Activated gamma-delta T cell treated with Interleukin-2 at 50 U/mL for 16 hours (primary cell): ENCODE measurements at places on chromosomes 2 and 18.

DNA sequence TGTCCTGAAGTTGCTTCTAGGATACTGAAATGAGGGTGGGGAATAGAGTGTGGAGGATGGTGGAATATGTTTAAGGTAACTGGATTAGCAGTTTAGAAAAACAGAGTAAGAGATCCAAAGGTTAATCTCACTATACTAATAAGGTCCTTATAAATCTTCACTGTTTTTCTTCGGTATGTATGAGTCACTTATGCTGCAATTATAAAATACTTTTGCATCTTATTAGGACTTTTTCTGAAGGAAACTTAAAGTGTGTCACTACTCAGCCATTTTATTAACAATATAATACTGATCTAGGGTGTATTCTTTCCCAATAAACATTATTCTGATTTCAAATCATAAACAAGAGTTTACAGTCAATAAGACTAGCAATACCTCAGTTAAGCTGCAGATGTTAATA, 182.3 kb downstream of the ZNF521 start:
- DNase-seq, result no peak

GRCh38 chr18:4040391-4041092, 414.6 kb downstream of the DLGAP1 start:
- DNase-seq, result no peak

- DNase-seq, result no peak
Measured at GRCh38 chr2:168050377-168050776, 197.0 kb downstream of the STK39 start.

- no peak for DNase-seq
Measured at GRCh38 chr2:114450639-114451038, 8.2 kb downstream of the DPP10 start.

- DNase-seq, result no peak
Measured at GRCh38 chr2:210337159-210337558, 22.2 kb upstream of the MYL1 start.

DNA sequence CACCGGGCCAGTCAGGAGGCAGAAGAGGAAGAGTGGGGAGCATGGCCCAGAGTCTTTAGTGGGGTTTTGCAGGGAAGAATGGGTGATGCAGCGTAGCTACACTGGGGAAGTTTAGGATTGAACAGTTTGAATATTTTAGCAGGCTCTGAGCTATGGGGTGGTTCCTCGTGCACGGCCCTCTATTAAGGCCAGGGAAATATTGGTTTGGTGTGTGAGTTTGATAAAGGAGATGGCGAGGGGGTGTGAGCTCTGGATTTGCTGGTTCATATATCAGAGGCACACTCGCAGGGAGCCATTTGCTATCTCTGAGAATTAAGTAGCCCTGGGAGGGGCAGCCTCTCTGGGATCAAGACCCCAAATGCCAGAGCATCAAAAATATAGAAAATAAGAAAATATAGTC, 50.1 kb downstream of the BOLA3 start:
- no peak for DNase-seq

- DNase-seq, result peak; percentile 18
Measured at GRCh38 chr2:27715318-27716210, 51.9 kb downstream of the SLC4A1AP start.

- DNase-seq, result no peak
Measured at GRCh38 chr2:36359067-36359466, 3.5 kb downstream of the CRIM1 start.

GRCh38 chr2:38500283-38500634, 102.5 kb downstream of the HNRNPLL start:
- DNase-seq, result no peak

DNA sequence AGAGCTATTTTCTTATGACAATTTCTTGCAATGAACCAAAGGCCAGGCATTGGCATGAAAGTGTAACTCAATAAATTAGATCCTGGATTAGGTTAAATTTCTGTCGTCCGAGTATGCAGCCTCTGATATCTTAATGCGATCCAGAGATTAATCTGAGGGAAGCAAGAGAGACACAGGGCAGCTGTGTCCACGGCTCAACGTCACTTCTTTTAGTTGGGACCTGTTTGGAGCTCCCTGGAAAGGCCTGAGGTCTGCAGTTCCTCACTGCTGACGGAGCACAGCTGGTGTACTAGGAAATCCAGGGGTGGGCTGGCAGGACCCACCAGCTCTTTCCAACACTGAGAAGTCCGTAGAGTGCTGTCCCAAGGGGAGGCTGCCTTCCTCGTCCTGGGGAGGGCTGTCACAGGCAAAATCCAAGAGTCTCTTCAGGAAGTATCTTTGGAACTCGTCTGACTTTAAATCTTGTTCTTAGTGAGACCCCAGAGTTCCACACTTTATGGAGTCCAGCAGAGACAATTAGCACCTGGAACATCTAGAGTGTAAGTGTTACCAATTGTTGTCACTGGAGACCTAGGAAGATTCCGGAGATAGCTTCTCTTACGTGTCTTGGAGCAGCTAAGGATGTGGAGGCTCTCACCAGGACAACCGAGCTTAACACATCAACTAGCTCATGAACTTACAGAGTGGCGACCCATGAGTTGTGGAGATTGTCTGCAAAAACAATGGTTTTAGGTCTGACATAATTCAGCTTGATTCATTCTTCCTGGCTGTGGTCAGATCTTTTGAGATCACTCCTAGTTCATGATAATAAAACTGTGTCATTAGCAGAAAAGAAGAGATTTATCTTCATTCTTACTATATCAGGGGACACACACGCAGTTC, 173.7 kb downstream of the ACKR3 start:
- no peak for DNase-seq

DNA sequence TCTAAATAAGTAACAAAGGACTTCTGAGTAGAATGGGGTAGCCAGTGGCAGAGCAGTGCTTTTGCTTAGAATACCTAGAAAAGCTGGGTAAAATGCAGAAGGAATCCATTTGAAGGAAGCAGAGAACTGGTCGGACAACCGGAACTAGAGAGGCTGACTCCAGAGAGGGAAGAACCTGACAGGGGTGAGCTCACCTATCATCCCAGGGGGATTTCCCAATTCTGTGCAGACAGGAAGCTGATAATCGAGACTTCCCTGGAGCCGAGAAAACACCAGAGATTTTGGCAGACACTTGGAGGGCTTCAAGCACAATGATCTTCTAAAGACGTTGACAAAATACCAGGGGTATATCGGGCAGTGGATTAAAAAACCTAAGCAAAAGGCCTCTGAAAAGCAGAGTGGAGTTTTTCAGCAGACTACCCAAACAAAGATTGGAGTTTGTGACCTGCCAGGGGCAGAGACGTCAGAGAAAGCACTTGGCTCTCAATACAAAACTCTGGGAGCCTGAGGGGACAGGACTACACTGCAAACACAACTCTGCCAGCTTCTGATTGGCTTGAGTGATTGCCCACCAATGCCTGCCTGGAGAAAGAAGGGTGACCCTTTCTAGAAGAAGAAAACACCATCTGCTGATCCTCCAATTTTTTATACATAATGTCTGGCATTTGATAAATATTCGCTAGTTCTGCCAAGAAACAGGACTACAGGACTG, 67.5 kb upstream of the TTN start:
- no peak for DNase-seq

GRCh38 chr2:168998609-168999211, 32.4 kb downstream of the ABCB11 start:
- DNase-seq, result no peak

- DNase-seq, result no peak
Measured at GRCh38 chr18:11154368-11154989, 5.1 kb upstream of the PIEZO2 start.

DNA sequence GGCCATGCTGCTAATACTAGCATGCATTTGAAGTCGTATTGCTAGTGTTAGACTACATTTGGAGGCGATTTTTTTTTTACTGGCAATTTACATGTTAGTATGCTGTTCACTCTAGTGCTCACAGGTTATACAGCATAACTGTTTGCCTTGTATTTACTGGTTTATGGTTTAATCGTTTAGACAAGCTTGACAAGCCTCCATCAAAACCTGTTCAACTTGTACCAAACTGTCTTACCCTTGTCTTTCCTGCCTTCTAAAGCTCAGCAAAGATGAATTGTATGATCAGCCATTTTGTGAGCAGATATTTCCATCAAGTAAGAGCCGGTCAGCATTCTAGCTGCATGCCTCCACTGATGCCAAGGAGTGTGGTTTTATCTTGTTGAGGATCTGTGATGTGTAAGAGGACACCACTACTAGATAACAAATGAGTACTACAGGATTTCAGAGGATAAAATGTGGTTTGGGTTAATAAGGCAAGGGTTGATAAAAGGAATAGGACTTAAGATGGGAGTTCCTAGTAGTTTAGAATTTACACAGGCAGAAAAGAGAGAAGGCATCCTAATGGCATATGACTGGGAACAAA, 68.4 kb upstream of the ITM2C start:
- no peak for DNase-seq

GRCh38 chr2:161990741-161991140, 83.3 kb downstream of the DPP4 start:
- DNase-seq, result no peak

DNA sequence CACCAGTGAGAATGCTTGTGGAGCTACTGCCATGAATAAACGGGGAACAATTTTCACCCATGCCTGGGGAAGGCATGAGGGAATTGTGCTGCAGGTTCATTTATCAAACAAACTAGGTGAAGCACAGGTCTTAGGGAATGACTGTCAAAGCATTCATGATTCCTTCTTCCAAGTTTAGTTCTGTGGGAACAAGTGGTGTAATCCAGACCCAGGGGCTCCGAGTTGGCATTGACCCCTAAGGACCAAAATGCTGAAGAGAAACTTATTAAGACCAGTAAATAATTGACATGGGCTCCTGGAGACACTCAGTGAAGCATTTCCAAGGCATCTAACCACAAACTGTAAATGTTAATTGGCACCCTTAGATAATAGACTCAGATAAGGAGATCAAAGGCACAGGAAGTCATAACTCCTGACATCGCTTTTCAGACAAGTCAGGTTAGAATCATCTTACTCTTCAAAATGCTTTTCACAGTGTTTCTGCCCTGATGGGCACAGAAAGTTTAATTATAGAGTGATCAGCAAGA, 96.9 kb downstream of the SPP2 start:
- DNase-seq, result no peak

DNA sequence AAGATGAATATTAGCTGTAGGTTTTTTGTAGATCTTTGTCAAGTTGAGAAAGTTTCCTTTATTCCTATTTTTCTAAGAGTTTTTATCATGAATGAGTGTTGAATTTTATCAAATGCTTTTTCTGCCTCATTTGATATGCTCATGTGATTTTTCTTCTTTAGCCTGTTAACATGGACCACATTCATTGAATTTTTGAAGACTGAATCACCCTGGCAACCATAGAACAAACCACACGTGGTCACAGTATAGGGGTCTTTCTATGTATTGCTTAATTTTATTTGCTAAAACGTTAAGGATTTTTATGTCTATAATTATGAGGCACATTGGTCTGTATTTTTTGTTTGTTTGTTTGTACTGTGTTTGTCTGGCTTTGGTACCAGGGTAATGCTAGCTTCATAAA, 201.7 kb upstream of the CWC22 start:
- no peak for DNase-seq

DNA sequence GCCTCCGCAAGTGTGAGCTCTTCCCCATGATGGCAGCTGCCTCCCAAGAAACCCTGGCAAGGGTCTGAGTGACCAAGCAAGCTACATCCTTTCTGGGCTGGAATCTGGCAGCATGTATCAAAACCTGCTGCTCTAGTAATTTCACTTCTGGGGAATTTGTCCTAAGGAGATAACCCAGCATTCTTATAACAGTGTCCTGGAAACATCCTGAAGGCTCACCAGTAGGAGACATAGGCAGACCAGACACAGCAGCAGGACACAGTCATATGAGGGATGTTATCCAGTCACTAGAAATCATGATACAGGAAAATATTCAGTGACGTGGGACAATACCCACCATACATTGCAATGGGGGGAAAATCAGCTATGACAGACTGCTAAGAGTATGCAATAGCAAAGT, 64.5 kb downstream of the CRACDL start:
- DNase-seq, result no peak

DNA sequence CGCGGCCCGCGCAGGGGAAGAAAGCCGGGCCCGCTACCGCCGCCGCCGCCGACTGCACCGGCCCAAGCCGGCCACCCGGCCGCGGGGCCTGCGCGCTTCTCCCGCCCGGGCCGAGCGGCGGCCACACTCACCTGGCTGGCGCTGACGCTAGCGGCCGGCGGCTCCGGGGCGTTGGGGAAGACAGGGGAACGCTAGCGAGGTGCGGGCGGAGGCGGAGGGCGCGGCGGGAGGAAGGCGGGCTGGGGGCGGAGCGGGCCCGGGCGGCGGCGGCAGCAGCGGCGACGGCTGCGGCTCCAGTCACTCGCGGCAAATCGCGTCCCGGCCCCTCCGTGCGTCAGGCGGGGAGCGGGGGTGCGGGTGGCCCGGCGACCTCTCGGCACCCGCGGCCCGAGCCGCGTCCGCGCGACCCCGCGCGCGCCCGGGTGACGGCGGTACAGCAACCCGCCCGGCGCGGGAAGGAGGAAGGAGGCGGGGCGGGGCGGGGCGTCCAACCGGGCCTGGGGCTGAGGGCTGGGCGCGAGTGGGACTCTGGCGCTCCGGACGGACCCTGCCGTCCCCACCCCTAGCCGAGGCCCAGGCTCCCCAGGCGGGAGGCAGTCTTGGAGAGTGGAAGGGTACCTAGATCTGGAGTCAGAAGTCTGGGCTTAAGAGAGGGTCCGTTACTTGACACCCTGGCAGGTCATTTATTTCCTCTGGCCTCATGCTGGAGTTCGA, at the start of gene SESTD1:
SESTD1 (minus strand) TSS at position 465 of the 714 bp plus-strand sequence. CDS start 72,991 bp downstream, outside the sequence.
- peak; percentile 32 for DNase-seq

DNA sequence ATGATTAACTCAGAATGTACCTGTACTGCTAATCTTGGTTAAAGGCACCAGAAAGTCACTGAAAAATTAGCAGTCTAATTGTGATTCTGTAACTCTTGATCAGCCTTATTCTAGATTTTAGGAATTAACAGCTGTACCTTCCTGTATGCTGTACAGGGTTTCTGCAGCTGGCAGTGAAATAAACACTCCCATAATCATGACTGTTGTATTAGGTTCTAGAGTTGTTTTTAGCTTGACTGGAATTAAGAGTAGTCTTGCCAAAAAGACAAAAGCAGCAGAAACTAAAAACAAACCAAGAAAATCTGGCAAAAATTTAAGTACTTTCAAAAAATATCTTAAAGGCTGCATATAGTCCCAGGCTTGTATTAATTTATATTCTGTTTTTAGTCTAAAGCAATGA, 103.5 kb downstream of the SOS1 start:
- no peak for DNase-seq

GRCh38 chr18:78769502-78770105, 210.0 kb upstream of the SALL3 start:
- DNase-seq, result no peak

DNA sequence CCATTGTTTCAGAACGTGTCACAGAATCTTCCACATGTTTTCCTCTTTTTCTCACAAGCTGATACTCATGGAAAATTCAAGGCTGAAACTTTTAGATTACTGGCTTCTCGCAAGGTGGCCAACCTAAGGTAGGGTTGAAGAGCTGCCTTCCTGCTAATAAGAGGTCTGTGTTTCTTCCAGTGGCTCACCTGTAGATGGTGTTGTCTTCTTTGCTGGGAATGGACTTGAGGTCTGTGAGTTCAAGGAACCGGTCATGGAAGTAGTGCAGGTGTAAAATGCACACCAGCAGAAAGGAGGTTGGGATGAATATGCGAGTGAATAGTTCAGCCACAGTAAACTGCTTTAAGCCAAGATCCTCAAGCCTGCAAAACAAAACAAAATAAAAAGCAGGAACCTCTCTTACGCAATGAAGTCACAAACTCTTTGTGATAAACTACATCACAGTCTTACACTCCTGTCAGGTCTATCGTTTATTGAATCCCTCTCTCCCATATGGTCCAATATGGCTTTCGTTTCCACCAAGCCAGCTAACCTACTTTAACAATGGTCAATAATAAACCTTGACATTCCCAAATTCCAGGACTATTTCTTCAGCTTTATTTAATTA, 258.9 kb downstream of the NAPG start:
- DNase-seq, result no peak
